ENCODE measurements at places on chromosomes 2 and 18. TPM values are rescaled to one million over a fixed set of nuclear protein-coding genes. Genes with fewer than 3 reads are reported as not detected.

CCDC68 gene
- 14.1 TPM for polyA plus RNA-seq

SCN1A gene
- 0.37 TPM for polyA plus RNA-seq

CNGA3 gene
- polyA plus RNA-seq, result not detected

RUFY4 gene
- 0.08 TPM for polyA plus RNA-seq

GRCh38 chr2:137511526-137511925 lies 452.7 kb upstream of the HNMT start:
- DNase-seq, result no peak

All from renal pelvis (tissue), 12 donors.